ENCODE measurements at places on chromosomes 5 and 9.

DNA sequence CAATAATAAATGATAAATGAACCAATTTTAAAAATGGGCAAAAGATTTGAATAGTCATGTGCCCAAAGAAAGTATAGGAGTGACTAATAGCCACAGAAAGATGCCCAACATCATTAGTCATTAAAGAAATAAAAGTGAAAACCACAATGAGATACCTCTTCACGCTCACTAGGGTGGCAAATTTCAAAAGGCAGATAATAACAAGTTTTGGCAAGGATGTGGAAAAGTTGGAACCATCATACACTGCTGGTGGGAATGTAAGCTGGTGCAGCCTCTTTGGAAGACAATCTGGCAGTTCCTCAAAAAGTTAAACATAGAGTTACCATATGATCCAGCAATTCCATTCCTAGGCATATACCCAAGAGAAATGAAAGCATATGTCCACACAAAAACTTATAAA, 1819.8 kb downstream of the MAT2B start:
- no peak for DNase-seq

DNA sequence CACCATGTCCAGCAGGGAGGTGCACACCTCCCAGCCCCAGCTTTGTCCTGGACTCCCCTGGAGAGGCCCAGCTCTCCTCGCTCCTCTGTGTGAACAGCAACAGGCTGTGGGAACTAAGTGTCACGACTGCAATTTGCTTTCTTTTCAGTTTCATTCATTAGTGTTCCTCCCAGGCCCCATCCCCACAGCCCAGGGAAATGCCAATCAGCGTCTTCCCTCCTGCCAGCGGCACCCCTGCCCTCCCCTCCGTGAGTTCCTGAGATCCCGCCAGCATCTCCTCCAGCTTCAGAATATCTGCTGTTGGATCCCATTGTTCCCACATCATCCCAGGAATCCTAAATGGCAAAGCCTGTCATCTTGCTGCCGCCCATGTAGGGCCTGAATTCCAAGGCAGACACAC, 13.1 kb upstream of the RPL26L1 start:
- DNase-seq: no peak

GRCh38 chr9:104604801-104605200, 626 bp downstream of the OR13C2 start:
- DNase-seq: no peak

GRCh38 chr5:140259500-140259899, 43.4 kb downstream of the PFDN1 start:
- DNase-seq: no peak

DNA sequence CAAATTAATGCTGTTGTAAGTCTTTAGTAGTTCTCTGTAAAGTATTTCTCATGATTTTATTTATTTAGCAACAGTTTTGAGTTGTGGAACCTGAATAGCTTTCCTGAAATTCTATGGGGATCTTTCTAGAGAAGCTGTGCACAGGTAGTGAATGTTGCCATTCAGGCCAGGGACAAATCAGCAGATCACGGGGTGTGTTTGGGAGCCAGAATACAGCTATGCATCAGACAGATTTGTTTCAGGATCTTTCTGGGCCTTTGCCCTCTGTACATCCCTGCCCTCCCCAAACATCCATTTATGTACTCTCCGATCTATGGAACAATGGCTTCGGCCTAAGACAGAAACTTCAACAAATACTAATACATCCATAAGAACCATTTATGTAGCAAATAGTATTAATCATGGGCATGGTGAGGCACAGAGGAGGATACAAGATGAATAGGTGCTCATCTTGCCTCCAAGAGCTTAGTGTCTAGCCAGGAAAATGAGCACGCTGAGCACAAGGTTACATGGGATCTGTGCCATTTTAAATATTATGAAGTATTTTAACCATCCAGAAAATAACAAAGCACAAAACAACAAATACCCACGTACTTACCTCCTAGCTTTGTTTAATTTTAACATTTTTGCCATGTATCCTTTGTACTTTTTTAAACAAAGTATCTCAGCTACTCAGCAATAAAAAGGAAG, 13.1 kb downstream of the ARHGEF37 start:
- DNase-seq: no peak

GRCh38 chr5:110625376-110625999, 101.0 kb downstream of the TMEM232 start:
- DNase-seq: no peak

DNA sequence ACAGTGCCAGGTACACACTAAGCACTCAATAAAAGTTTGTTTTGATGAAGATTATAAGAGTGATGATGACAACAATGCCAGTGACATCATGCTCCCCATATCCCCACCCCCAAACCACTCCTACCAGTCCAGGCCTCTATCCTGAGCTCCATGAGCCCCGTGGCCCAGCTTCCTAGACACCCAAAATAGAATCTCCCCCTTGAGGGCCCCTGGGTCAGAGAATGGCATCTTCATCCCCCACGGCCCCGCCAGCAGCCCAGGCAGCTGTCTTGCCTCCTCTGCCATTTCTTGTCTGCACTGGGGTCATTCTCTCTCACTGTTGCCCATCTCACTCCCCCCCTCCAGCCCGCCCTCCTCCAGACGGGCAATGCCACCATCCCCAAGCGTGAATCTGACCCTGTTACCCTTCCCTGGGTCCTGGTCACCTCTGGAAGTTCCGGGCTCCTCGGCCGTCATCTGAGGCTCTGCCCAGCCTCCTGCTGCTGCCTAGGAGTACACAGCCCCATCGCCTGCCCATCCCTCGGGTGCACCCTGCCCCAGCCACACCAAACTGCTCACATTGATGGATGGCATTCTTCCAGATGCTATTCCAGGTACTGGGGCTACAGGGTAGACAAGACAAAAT, 76.8 kb upstream of the LMX1B start:
- DNase-seq: no peak

GRCh38 chr9:131434673-131435072, 40.8 kb downstream of the PRRC2B start:
- DNase-seq: no peak

DNA sequence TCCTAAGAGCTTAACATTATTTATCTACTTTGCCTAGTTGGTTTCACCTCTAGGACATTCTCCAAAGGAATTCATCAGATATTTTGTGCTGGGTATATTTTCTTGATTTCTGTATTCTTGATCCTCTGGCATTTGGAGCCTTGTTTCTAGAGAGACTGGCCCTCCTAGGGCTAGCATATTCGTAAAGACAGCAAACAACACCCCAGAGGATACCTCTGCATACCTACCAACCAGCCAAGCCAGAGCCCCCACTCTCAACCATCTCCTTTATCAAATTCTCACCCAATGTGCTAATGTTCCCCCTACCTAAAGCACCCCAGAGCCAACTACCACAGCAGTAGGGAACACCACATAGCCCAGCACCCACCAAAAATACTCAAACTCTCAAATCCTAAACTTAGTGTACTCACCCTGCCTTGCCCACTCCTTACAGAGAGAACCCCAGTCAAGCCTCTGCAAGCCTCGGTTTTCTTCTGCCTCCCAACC, 149.5 kb downstream of the SEMA5A start:
- DNase-seq: no peak

Measured in NCI-H2107 (cell line).